ENCODE measurements at places on chromosomes 1 and 21.

GRCh38 chr1:70211541-70211940 is 6.2 kb upstream of the LRRC40 start:
- no peak for DNase-seq

GRCh38 chr1:112114540-112114939 is 125.1 kb upstream of the KCND3 start:
- no peak for DNase-seq

DNA sequence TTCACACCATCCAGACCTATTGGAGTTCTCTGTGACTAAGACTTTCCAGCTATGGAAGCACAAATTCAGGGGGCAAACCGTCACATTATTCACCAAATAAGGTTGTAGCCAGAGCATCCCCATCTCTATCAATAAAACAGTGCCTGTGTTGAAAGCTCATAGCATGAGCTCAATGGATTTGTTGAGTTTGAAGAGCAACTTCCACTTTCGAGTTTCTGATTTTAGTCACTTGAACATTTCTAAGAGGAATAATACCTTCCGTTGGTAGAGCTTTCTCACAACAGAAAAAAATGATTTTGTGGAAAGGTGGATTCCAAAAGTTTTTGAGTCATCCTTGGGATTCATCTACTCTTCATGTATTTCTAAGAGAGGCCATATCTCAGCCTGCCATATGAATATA is 13.0 kb upstream of the ELAVL4 start:
- DNase-seq = no peak

- no peak for DNase-seq
Measured at GRCh38 chr1:209413062-209413461, 170.5 kb upstream of the CAMK1G start.

- DNase-seq = no peak
Measured at GRCh38 chr1:10490286-10490970, 15.7 kb downstream of the PEX14 start.

- no peak for DNase-seq
Measured at GRCh38 chr1:161849518-161849917, 83.4 kb downstream of the ATF6 start.

Data from ACHN (cell line).